ENCODE measurements at places on chromosomes 11 and 22. TPM values are rescaled to one million over a fixed set of nuclear protein-coding genes. Genes with fewer than 3 reads are reported as not detected.
A peak's percentile ranks its signal among the peaks of the same experiment; 100 is the strongest.

MUC2 gene
- total RNA-seq: not detected

APOBEC3H gene
- 1.4 TPM for total RNA-seq

TH gene
- not detected for total RNA-seq

RFPL1 gene
- total RNA-seq: not detected

MS4A6E gene
- total RNA-seq: not detected

OVOL1 gene
- not detected for total RNA-seq

FERMT3 gene
- total RNA-seq: not detected

PLEKHA7 gene
- not detected for total RNA-seq

C11orf86 gene
- total RNA-seq: not detected

EP300 gene
- 17.2 TPM for total RNA-seq

CARD18 gene
- total RNA-seq: not detected

THRSP gene
- total RNA-seq: not detected

CCDC157 gene
- 4.5 TPM for total RNA-seq

GRCh38 chr11:110908401-110909105, 196.3 kb upstream of the ARHGAP20 start:
- H3K27ac ChIP-seq: no peak overlapping the region
- H3K36me3 ChIP-seq: no peaks in the 10 kb centered on the region
- no peaks in the 10 kb centered on the region for H3K4me1 ChIP-seq
- no peak for DNase-seq
- H3K27me3 ChIP-seq: no peaks in the 10 kb centered on the region

- peak overlapping the region; percentile 57 for H3K4me3 ChIP-seq
- peaks cover 23% of the 10 kb centered on the region for H3K27me3 ChIP-seq
- H3K4me1 ChIP-seq: peaks cover 7% of the 10 kb centered on the region
- peaks cover 38% of the 10 kb centered on the region for H3K36me3 ChIP-seq
Measured at GRCh38 chr22:19143967-19144400, 467 bp downstream of the ESS2 start.

GRCh38 chr22:29593923-29594322, 9.5 kb upstream of the NF2 start:
- H3K4me3 ChIP-seq: no peak overlapping the region
- no peak for DNase-seq
- H3K36me3 ChIP-seq: no peaks in the 10 kb centered on the region
- H3K4me1 ChIP-seq: peaks cover 11% of the 10 kb centered on the region

DNA sequence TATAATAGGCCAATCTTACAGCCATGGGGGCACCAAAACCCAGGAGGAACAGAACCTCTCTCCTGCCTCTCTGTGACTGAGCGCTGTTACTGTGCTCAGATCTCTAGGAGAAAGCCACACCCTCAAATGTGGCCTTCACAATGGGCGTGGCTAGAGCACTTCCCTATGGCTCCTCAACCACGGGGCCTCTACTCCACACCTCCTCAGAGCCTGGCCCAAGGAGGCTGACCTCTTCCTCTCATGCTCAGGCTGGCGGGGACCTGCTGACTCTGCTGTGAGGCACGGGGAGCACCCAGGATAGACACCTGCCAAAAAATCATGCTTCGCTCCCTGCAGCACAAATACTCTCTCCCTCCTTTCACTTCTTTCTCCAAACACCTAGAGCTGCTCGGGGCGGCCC, 41.0 kb downstream of the C11orf58 start:
- peak; percentile 29 for DNase-seq
- no peaks in the 10 kb centered on the region for H3K36me3 ChIP-seq
- H3K4me1 ChIP-seq: 0 out of 2 replicates have a peak, but pooled peaks cover 10% of the 10 kb centered on the region
- H3K27me3 ChIP-seq: no peaks in the 10 kb centered on the region
- H3K4me3 ChIP-seq: no peak overlapping the region

- H3K4me1 ChIP-seq: peaks cover 21% of the 10 kb centered on the region
- no peaks in the 10 kb centered on the region for H3K36me3 ChIP-seq
- H3K27ac ChIP-seq: no peak overlapping the region
- H3K27me3 ChIP-seq: no peaks in the 10 kb centered on the region
Measured at GRCh38 chr11:63443714-63444113, 47.3 kb downstream of the PLAAT5 start.

DNA sequence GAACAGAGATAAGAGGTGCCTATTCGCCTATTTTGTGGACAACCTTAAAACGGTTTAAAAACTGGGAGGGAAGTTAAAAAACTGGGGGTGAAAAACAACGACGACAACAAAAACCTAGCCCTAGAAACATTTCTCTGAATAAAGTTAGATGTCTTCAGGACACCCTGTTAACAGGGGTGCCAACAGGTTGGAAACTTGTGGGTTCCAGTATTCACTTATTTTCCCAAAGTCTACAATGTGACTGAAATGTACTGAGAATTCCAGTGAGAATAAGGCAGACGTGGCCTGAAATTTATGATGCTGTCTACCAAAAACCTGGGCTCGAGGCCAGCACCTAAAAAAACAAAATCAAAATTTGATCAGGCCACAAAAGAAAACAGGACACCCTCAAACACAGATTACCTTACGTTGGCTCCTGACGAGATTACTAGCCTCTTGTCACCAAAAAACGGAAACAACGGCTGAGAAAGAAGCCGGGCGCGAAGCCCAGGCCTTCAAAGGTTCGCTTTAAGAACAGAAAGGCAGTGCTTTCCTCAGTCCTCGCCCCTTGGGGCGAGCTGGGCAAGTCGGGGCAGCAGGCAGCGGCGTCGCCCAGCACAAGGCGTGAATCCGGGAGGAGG, 906 bp downstream of the CCDC90B start:
- peak overlapping the region; percentile 96 for H3K27ac ChIP-seq
- peaks cover 8% of the 10 kb centered on the region for H3K36me3 ChIP-seq

GRCh38 chr11:119175493-119176077, 7.1 kb downstream of the NLRX1 start:
- H3K27ac ChIP-seq: no peak overlapping the region
- no peak for DNase-seq
- no peaks in the 10 kb centered on the region for H3K4me1 ChIP-seq
- no peak overlapping the region for H3K4me3 ChIP-seq
- H3K36me3 ChIP-seq: no peaks in the 10 kb centered on the region

GRCh38 chr22:29936186-29936585, 53.2 kb downstream of the MTMR3 start:
- no peak overlapping the region for H3K27ac ChIP-seq
- H3K4me1 ChIP-seq: peaks cover 22% of the 10 kb centered on the region
- no peaks in the 10 kb centered on the region for H3K27me3 ChIP-seq
- no peak for DNase-seq

- no peaks in the 10 kb centered on the region for H3K4me1 ChIP-seq
- H3K4me3 ChIP-seq: no peak overlapping the region
- H3K27me3 ChIP-seq: no peaks in the 10 kb centered on the region
- peaks cover 29% of the 10 kb centered on the region for H3K36me3 ChIP-seq
- no peak overlapping the region for H3K27ac ChIP-seq
- no peak for DNase-seq
Measured at GRCh38 chr11:587978-588380, 11.7 kb downstream of the PHRF1 start.

DNA sequence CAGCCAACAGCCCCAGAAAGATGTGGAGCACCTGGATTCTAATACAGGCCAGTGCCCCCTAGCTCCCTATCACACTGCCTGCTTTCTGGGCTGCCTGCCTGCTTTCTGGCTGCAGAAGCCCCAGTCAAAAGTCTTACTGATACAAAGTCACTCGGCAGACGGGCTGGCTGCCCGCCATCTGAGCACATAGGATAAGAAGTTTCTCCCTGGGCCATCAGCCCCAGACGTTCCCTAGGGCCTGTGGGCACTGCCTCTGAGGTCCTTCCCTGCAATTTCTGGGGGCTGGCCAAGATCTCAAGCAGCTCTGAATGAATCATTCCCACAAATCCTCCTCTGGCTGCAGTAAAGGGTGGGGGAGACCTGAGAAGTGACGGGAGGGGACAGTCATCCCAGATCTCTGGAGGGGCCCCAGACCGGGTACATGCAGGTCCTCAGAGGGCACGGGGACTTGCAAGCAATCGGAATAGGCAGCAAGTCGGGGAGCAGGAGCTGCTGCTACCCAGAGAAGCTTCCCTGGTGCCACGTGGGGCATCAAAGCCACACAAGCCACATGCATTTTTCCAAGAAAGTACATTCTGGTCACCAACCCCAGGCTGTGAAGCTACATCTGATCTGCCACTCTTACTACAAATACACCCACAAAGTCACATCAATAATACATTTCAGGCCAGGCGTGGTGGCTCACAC, 4.7 kb downstream of the TPST2 start:
- H3K27ac ChIP-seq: no peak overlapping the region
- H3K36me3 ChIP-seq: peaks cover 28% of the 10 kb centered on the region
- H3K27me3 ChIP-seq: no peaks in the 10 kb centered on the region
- DNase-seq: peak; percentile 76

- H3K27me3 ChIP-seq: no peaks in the 10 kb centered on the region
- no peak overlapping the region for H3K4me3 ChIP-seq
- H3K36me3 ChIP-seq: no peaks in the 10 kb centered on the region
- no peak overlapping the region for H3K27ac ChIP-seq
- no peaks in the 10 kb centered on the region for H3K4me1 ChIP-seq
- DNase-seq: no peak
Measured at GRCh38 chr11:116342148-116342547, 430.6 kb downstream of the BUD13 start.

DNA sequence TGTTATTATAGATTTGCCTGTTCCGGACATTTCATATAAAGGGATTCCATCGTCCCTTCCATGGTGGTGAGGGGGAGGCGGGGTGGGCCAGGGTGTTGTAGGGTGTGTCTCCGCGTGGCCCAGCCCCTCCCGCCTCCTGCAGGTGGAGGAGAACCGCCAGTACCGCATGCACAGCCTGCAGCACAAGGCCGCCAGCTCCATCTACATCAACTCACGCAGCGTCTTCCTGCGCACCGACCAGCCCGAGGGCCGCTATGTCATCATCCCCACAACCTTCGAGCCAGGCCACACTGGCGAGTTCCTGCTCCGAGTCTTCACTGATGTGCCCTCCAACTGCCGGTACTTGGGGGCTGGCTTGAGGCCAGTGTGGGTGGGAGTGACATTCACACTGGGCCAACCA, 7.5 kb upstream of the MYO7A start:
- no peaks in the 10 kb centered on the region for H3K4me1 ChIP-seq
- no peak overlapping the region for H3K27ac ChIP-seq
- H3K4me3 ChIP-seq: no peak overlapping the region
- DNase-seq: no peak
- H3K36me3 ChIP-seq: no peaks in the 10 kb centered on the region

- H3K27ac ChIP-seq: no peak overlapping the region
- peaks cover 10% of the 10 kb centered on the region for H3K4me1 ChIP-seq
- no peak for DNase-seq
Measured at GRCh38 chr11:9008011-9008550, 4.3 kb upstream of the NRIP3 start.

DNA sequence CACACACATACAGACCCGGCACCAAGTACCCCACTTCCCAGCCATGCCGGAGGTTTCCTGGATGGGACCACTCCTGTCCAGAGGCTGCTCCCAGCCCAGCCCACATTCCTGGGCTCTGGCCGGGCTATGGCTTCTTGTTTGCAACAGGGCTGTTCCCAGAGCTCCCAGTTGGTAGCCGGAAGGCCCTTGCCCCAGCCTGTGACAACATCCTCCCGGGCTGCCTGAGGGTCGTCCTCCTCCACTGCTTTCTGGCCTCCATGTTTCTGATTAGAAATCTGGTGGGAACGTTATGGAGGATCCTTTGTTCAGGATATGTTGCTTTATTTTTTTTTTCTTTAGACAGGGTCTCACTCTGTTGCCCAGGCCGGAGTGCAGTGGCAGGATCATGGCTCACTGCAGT, 952 bp upstream of the CYP2D6 start:
- H3K27me3 ChIP-seq: no peaks in the 10 kb centered on the region
- no peak for DNase-seq
- no peaks in the 10 kb centered on the region for H3K36me3 ChIP-seq

DNA sequence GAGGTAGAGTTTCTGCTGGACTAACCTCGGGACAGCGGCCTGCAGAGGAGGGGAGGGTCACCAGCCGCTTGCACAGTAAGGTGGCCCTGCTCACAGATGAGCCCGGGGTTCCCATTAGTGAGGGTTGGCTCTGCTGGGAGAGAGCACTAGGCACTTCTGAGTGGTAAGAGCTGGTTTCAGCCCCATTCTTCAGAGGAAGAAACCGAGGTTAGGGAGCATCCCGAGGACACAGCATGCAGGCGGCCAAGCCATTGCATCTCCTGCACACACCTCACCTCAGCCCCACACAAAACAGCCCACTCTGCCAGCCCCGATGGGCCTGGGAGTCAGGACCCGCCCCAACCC, 99.3 kb downstream of the MED15 start:
- H3K27me3 ChIP-seq: no peaks in the 10 kb centered on the region
- no peaks in the 10 kb centered on the region for H3K36me3 ChIP-seq
- no peaks in the 10 kb centered on the region for H3K4me1 ChIP-seq
- no peak overlapping the region for H3K27ac ChIP-seq
- no peak for DNase-seq

DNA sequence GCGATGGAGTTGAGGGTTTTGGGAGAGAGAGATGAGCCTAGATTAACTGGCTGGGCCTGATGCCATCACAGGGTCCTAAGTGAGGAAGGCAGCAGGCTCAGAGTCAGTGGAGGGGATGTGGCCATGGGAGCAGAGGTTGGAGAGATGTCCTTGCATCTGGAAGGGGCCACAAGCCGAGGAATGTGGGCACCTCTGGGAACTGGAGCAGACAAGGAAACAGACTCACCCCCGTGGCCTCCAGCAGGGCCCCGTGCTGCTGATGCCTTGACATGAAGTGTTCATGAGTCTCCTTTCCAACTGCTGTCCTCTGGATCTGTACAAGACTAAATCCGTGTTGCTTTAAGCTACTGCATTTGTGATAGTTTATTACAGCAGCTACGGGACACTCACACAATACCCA, 49.2 kb downstream of the SHISAL1 start:
- no peaks in the 10 kb centered on the region for H3K36me3 ChIP-seq
- H3K4me1 ChIP-seq: no peaks in the 10 kb centered on the region
- DNase-seq: no peak
- H3K4me3 ChIP-seq: no peak overlapping the region

DNA sequence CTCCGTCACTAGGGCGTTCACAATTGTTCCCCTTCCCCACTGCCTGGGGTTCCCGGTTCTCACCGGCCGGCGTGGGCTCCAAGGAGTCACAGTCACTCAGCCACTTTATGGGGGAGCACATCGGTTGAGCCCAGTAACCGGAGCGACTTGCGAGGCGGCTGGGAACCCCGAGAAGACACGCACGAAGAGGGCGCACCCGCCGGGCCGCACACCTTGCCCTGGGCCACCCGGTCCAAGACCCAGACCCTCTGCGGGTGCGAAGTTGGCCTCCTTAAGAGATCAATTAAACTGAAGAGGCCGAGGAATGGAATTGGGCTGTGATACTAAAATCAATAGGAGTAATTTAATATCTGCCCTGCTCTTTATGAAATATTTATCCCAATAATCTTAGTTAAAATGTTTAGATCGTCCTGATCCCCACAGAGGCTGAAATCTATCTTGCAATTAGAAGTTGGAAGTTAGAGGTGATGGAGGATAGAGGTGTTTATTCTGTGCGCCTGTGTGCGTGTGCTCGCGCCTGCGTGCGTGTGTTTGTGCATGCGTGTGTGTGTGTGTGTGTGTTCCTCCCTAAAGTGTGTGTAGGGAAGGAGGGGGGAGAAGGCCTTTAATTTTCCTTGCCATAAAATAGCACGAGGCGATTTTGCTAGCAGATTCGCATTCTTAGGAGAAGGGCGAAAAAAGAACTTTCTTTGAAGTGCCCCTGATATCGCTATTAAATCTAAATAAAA, 954 bp upstream of the MN1 start:
- peaks cover 22% of the 10 kb centered on the region for H3K27me3 ChIP-seq
- no peak overlapping the region for H3K27ac ChIP-seq
- DNase-seq: no peak
- H3K4me3 ChIP-seq: peak overlapping the region; percentile 72
- H3K36me3 ChIP-seq: peaks cover 7% of the 10 kb centered on the region
